Activated B cell treated with CpG ODN at 0.5 μM for 24 hours (primary cell): ENCODE measurements at places on chromosomes 12 and 14. TPM values are rescaled to one million over a fixed set of nuclear protein-coding genes. Genes with fewer than 3 reads are reported as not detected.

GRCh38 chr12:100733817-100734593, 60.6 kb upstream of the ANO4 start:
- DNase-seq: no peak

- no peak for DNase-seq
Observed at GRCh38 chr12:14612898-14613445, 45.3 kb upstream of the PLBD1 start.

GRCh38 chr14:68952531-68953195, 26.4 kb downstream of the ACTN1 start:
- DNase-seq: no peak

DNA sequence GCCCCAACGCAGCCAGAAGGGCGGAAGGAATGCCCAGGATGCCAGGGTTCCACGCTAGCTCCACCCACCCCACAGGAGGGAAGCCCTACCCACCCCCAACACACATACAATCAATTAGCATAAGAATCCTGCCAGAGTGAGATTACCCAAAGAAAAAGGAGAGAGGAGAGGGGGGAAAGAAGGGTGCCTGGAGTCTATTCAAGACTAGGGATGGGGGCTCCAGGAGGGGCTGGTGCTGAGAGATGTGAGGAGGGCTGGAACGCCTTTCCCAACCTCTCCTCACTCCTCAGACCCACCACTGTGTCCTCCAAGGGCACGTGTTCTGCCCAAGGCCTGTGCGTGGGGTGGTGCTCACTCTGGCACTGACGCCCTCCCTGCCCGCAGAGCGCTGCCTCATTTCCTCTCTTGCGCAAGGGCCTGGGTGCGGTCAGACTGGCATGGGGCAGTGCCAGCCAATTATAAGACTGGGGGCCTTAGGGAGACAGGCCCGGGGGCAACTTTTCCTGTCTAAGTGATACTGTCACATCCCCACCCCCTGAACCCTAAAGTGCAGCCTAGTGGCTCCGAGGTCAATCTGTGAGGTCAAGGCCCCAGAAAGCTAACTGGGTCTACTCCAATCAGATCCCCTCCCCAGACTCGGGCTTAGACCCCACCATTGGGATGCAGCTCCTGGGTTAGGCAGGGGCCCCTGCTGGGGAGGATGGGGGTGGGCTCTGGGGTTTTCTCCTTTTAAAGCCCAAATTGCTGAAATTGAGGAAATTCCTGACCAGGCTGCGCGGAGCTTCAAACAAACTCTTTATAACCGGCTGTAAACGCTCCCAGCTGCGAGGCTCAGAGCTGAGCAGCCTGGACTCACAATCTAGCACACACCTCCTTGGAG, 10.2 kb upstream of the ITGB7 start:
- no peak for DNase-seq

The ATP5MC2 gene
- total RNA-seq: 330 and 354 TPM in 2 replicates

The DYRK2 gene
- 37.6 and 40.3 TPM in 2 replicates for total RNA-seq
